ENCODE measurements at places on chromosomes 7 and 10.

GRCh38 chr10:121316432-121316831, 281.8 kb downstream of the FGFR2 start:
- H3K4me3 ChIP-seq: no peak overlapping the region
- DNase-seq: no peak
- no peak overlapping the region for H3K27ac ChIP-seq
- no peaks in the 10 kb centered on the region for H3K4me1 ChIP-seq
- no peaks in the 10 kb centered on the region for H3K36me3 ChIP-seq

GRCh38 chr7:51601461-51601860, 284.9 kb upstream of the COBL start:
- no peak for DNase-seq
- no peak overlapping the region for H3K27ac ChIP-seq
- H3K4me1 ChIP-seq: no peaks in the 10 kb centered on the region
- H3K27me3 ChIP-seq: no peaks in the 10 kb centered on the region
- H3K4me3 ChIP-seq: no peak overlapping the region
- no peaks in the 10 kb centered on the region for H3K36me3 ChIP-seq

DNA sequence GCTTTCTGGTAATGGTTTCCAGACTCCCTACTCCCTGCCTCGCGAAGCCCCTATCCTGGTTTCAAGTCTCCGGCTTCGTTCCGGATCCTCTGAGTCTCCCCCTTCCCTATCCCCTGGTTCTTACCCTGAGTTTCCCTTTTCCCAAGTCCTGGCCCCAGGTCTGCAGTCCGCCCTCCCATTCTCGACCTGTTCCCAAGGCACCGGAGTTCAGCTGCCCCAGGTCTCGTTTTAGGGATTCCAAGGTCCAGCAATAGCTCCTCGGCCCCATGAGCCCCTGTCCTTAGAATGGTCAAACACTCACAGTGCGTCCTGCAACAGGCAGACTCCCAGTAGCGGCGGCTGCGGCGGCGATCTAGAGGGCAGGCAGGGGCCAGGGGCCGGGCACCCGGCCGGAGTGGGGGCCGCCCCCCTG, 274 bp downstream of the PITX3 start:
- no peaks in the 10 kb centered on the region for H3K36me3 ChIP-seq
- peak overlapping the region; percentile 79 for H3K4me3 ChIP-seq
- H3K4me1 ChIP-seq: no peaks in the 10 kb centered on the region
- DNase-seq: no peak
- H3K27me3 ChIP-seq: no peaks in the 10 kb centered on the region

DNA sequence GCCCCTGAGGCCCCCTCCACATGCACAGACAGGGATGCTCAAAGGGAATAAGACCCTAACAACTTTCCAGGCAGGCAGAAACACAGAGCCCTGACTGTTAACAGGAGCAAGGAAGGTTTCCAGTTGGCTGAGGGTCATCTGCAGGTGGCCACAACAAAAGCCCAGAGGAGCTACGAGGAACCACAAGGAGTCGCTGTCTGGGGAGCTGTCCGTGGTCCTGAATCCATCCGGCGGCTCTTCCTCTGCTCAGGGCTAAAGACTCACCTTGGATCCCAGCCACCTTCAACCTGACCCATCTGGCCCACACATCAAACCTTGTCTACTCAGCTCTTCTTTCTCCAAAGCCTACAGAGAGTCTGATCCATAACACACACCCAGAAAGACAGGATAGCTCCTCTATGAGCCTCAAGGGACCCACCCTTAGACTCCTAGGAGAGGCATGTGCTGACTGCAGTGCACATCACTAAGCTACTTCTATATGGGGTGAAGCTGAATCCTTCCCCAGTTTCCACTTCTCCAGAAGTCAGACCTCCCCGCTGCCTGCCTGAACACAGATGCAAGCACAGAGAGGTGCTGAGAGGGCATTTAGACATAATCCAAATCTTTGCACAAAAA, 104.0 kb downstream of the SLIT1 start:
- H3K4me3 ChIP-seq: no peak overlapping the region
- H3K36me3 ChIP-seq: no peaks in the 10 kb centered on the region
- no peak overlapping the region for H3K27ac ChIP-seq
- H3K4me1 ChIP-seq: no peaks in the 10 kb centered on the region

GRCh38 chr7:114670676-114671075, 251.2 kb upstream of the MDFIC start:
- no peaks in the 10 kb centered on the region for H3K27me3 ChIP-seq
- DNase-seq: no peak
- H3K36me3 ChIP-seq: no peaks in the 10 kb centered on the region

DNA sequence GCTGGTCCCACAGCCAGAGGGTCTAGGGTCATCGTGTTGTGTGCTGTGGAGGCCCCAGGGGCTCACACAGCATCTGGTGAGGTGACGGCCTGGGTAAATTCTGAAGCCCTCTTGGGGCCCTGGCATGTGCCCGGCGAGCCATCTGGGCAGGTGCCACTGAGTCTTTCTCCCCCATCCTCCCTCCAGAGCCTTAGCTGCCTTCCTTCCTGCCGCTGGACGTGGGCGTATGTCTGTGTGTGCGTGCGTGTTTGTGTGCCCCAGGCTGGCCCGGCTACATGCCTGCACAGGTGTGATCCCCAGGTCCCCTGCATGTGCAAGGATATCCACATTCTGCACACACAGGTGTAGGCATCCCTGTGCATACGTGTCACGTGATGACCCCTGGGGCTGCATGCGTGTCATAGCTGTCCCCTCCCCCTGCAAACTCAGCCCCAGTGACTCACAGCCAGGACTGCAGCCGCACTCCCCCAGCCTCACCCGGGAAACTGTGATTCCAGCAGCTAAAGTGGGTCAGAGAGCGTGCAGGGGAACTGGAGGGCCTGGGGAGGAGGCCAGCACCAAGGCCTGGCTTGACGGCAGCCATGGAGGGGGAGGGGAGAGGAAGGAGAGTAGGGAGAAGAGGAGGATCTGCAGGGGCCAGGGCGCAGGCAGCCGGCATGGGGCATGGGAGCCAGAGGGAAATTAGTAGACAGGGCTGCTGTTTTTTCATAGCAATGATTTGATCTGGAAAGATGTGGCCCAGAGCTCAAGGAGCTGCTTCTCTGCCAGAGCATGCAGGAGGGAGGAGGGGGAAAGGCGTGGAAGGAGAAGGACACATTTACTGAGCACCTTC, 46.4 kb downstream of the ELFN1 start:
- no peak for DNase-seq
- no peaks in the 10 kb centered on the region for H3K36me3 ChIP-seq
- H3K27ac ChIP-seq: no peak overlapping the region
- peaks cover 11% of the 10 kb centered on the region for H3K27me3 ChIP-seq
- H3K4me1 ChIP-seq: no peaks in the 10 kb centered on the region

- no peaks in the 10 kb centered on the region for H3K4me1 ChIP-seq
- no peak overlapping the region for H3K4me3 ChIP-seq
- H3K27me3 ChIP-seq: no peaks in the 10 kb centered on the region
- no peaks in the 10 kb centered on the region for H3K36me3 ChIP-seq
These were observed 47.6 kb downstream of the TWIST1 start for GRCh38 chr7:19069842-19070241.

GRCh38 chr10:130464426-130464825, 328.2 kb downstream of the GLRX3 start:
- H3K4me1 ChIP-seq: no peaks in the 10 kb centered on the region
- H3K4me3 ChIP-seq: no peak overlapping the region
- DNase-seq: no peak
- H3K27me3 ChIP-seq: no peaks in the 10 kb centered on the region
- no peak overlapping the region for H3K27ac ChIP-seq

- H3K4me1 ChIP-seq: no peaks in the 10 kb centered on the region
- no peak for DNase-seq
- H3K36me3 ChIP-seq: no peaks in the 10 kb centered on the region
- no peak overlapping the region for H3K27ac ChIP-seq
- H3K27me3 ChIP-seq: no peaks in the 10 kb centered on the region
These were observed 28.0 kb downstream of the GRK5 start for GRCh38 chr10:119235356-119235755.

- no peak overlapping the region for H3K27ac ChIP-seq
These were observed 27.0 kb downstream of the GTF2I start for GRCh38 chr7:74684473-74684872.

Measured in breast epithelium (tissue), 4 donors.